ENCODE measurements at places on chromosomes 7 and 10.
A peak's percentile ranks its signal among the peaks of the same experiment; 100 is the strongest.

GRCh38 chr7:100680576-100681271 is 7.2 kb downstream of the GNB2 start:
- no peak for ATAC-seq

DNA sequence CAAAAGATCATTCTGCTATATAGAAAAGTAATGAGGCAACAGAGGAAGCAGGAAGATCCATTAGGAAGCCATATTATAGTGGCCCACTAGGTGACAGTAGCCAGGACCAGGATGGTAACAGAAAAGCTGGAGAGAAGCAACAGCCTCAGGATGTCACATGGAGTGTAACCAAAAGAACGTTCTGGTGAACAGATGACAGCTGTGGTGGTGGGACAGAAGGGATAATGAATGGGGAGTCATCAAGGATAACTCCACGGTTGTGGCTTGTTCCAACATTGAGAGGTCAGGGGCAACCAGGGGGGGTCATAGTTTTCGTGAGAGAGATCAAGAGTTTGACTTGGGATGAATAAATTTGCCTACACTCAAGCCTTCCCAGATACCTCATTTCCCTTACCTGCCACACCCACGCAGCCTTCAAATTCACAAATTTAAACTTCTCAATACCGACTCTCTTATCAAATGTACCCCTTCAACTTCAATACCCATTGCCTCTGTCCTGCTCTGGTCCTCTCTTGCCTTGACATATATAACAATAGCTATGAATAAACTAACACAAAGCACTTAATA is 9.3 kb downstream of the TBL2 start:
- no peak for ATAC-seq

DNA sequence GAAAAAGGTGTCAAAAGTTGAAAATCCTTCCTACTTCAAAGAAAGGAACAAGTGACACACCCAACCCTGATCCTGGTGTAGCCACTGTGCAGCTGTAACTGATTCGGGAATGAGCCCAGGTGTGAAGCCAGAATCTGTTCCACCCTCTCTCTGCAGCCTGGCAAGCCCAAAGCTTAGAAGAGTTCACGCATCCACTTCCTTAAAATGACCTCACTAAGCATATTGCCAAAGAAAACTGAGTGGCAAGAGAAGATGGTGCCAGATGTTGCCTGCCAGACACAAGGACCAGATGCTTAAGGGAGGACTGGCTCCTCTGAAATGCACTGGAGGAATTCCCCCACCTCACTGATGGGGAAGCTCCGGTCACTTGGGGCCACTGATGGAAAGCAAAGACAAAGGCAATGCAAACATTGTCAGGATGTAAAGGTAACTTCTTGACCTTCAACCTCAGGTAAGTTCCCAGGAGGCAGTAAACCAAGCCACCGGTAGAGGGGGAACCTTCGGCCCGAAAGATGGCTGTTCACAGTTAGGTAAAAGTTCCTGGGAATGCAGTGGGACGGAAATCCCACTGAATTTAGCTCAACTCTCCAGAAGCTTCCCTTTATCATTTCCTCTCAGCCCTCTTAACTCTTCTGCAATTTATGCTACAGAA is 554.9 kb downstream of the KCNMA1 start:
- ATAC-seq, result no peak

GRCh38 chr7:97697396-97697795 is 34.5 kb upstream of the TAC1 start:
- no peak for ATAC-seq

- no peak for ATAC-seq
Measured at GRCh38 chr7:117048882-117049281, 95.6 kb downstream of the ST7 start.

- ATAC-seq, result no peak
Measured at GRCh38 chr10:88254091-88254490, 329.0 kb downstream of the RNLS start.

GRCh38 chr10:122798704-122799231 is 46.9 kb downstream of the CUZD1 start:
- no peak for ATAC-seq

- peak; percentile 15 for ATAC-seq
Measured at GRCh38 chr10:4283846-4284610, 499.0 kb upstream of the KLF6 start.

GRCh38 chr10:68163735-68164134 is 54.4 kb downstream of the MYPN start:
- ATAC-seq, result no peak

- no peak for ATAC-seq
Measured at GRCh38 chr10:132382231-132382922, 14.6 kb upstream of the PWWP2B start.

- peak; percentile 63 for ATAC-seq
Measured at GRCh38 chr10:132418527-132419416, 21.8 kb downstream of the PWWP2B start.

DNA sequence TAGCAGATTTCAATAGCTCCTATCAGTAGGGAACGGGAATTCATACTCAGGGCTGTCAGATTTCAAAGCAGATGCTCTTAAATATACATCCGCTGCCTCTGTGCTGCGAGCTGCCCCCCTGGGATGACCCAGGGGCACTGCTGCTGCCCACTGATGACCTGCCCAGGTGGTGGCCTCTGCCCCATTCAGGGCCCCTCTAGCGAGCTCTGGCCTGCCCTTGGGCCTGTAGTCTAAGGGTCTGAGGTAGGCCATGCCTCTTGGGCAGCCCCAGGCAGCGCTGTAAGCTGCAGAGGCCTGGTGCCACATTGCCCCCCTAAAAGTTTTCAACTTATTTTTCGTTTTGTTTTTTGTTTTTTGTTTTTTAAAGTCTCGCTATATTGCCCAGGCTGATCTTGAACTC is 50.6 kb upstream of the SH2B2 start:
- ATAC-seq, result no peak

- ATAC-seq, result no peak
Measured at GRCh38 chr10:95278061-95278988, 12.5 kb downstream of the PDLIM1 start.

- no peak for ATAC-seq
Measured at GRCh38 chr7:47473499-47474210, 108.3 kb downstream of the TNS3 start.

DNA sequence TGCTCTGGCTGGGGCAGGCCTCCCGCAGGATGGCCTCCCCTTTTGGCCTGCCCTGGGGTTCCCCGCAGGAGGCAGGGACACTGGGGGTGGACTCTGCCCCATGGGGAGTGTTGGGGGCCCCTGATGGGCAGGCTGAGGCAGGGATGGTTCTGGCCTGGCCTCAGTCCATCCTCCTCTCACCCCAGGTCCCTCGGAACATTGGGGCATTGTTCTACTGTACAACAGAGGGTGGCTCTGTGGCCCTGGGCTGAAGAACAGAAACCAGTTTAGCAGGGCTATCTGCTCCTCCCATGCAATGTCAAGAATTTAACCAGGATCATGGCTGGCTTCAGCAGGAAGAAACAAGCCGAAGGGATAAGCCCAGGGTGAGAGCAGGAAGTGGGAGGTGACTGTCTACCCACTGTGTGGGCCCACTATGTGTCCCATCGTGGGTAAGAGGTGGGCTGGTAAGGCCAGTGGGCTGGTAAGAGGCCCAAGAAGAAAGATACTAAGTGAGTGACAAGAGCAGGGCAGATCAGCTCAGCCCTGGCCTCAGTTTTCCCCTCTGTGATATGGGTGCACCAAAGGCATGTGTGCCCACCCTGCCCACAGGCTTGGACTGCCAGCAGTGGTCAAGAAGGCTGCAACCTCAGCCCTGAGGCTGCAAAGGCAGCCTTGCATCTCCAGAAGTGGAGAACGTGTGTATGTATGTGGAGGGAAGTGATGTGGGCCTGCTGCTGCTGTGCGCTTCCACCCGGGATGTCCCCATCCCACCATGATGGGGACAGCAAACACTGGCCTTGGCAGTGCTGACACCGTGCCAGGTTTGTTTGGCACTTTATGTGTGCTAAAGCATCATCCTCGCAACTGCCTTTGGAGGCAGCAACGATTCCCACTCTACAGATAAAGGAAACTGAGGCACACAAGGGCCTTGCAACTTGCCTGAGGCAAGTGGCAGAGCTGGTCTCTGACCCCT is 138.9 kb downstream of the SH3PXD2A start:
- no peak for ATAC-seq

DNA sequence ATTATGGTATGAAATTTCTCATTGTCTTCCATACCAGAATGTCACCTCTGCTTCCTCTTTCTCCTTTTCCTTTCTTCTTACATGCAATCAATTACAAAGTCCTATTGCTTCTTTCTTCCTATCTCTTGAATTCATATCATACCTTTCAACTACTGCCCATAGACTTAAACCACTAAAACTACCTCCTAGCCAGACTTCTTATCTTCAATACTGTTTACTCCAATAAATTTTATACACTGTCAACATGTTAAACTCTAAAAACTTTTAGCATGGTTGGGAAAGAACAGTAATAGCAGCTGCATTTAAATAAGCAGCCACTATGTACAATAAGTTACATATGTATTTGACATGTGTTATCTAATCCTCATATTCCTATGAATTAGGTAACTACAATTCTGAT is 34.9 kb downstream of the PCGF6 start:
- ATAC-seq, result no peak

GRCh38 chr10:103916254-103916653 is 1.7 kb downstream of the STN1 start:
- ATAC-seq, result no peak

GRCh38 chr7:158473221-158473620 is 114.4 kb downstream of the PTPRN2 start:
- ATAC-seq, result peak; percentile 95

- no peak for ATAC-seq
Measured at GRCh38 chr10:43665054-43665453, 16.4 kb upstream of the ZNF32 start.

DNA sequence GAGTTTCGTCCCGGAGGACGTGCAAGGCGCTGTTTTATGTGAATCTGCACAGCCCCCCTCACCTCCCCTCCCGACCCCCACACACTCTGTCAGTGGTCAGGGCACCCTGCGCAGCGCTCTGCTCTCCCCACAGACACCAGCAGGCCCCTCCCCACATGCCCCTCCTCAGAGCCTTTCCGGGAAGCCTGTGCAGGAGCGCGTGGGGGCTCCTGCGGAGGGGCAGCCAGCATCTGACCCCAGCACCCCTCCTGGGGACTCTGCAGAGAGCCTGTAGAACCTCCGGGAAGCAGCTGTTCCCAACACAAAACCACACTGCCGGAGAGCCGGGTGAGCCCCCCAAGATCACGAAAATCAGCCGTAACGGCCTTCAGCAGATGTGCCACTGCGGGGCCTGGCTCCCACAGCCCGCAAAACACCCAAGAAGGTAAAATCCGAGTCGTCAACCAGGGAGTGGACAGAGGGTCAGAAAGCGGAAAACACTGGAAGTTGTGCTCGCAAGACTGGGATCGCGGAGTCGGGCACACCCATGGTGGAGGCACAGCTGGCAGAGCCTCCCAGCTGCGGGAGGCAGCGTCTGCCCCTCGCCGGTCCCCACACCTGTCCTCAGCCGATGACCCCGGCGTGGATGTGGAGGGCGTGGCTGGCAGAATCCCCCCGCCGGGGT is 53.8 kb upstream of the PDGFA start:
- no peak for ATAC-seq

DNA sequence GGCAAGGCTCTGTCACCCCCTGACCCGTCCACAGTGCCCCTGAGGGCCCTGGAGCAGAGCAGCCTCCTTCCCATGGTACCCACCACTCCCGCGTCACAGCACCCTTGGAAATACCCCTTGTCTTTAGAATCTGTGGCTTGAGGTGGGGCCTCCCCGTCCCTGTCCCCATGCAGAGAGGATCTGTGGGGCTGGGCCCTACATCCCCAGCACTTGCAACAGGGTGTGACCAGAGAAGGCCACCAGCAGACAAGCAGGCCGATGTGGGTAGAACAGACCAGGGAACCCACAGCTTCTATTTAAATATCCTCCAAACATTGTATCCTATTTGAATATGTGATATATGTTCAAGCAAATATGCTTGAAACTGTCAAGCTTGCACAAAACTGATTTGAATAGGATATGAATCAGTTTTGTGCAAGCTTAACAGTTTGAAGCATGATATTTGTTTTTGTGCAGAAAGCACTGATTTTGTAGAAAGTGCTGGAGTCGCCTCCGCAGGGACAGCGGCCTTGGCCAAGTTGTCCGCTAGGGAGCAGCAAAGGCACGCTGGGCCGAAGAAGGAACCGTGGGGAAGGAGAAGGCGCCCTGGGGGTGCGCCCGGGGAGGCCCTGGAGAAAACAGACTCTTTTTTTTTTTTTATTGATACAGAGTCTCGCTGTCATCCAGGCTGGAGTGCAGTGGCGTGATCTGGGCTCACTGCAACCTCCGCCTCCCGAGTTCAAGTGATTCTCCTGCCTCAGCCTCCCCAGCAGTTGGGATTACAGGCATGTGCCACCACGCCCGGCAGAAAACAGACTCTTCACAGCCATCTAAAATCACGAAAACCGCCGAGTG is 2.2 kb downstream of the CFAP46 start:
- peak; percentile 52 for ATAC-seq

DNA sequence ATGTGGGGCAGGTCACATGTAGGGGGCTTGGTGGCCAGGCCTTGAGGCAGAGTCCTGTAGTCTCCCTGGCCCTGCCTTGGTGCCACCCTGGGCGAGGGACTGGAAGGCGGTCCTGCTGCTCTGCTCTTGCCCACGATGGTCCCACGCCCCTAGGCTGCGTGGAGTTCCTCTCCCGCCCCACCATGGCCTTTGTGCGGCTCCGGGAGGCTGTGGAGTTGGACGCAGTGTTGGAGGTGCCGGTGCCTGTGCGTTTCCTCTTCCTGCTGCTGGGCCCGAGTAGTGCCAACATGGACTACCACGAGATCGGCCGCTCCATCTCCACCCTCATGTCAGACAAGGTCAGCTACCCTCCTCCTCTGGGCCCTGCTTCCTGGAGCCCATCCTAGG is 10.0 kb downstream of the FASTK start:
- ATAC-seq, result no peak

DNA sequence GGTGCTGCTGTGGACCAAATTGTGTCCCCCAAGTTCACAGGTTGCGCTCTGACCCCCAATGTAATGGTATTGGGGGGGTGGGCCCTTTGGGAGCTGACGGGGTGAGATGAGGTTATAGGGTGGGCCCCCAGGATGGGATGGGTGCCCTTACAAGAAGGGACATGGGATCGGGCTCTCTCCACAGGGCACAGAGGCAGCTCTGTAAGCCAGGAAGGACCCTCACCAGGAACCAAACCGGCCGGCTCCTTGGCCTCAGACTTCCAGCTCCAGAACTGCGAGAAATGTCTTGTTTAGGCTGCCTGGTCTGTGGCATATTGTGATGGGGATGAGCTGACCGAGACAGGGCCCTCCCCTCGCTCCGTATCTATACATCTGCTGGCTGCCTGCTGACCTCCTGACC is 25.7 kb upstream of the JAKMIP3 start:
- no peak for ATAC-seq

GRCh38 chr7:91089382-91089963 is 174.8 kb upstream of the FZD1 start:
- peak; percentile 59 for ATAC-seq

- ATAC-seq, result peak; percentile 18
Measured at GRCh38 chr10:124648738-124649137, 95.4 kb downstream of the FAM53B start.

- peak; percentile 49 for ATAC-seq
Measured at GRCh38 chr7:89232-90019, 102.9 kb upstream of the FAM20C start.

GRCh38 chr7:158469396-158470051 is 118.1 kb downstream of the PTPRN2 start:
- ATAC-seq, result no peak

GRCh38 chr10:14129770-14130169 is 201.0 kb downstream of the FRMD4A start:
- ATAC-seq, result no peak

Data from motor neuron (in vitro differentiated cells).